ENCODE measurements at places on chromosomes 2 and 18.

GRCh38 chr2:208266936-208267335 is 881 bp downstream of the PIKFYVE start:
- no peak for DNase-seq

- no peak for DNase-seq
Measured at GRCh38 chr2:209818939-209819338, 47.3 kb downstream of the UNC80 start.

- no peak for DNase-seq
Measured at GRCh38 chr18:62107881-62108280, 79.0 kb downstream of the PIGN start.

DNA sequence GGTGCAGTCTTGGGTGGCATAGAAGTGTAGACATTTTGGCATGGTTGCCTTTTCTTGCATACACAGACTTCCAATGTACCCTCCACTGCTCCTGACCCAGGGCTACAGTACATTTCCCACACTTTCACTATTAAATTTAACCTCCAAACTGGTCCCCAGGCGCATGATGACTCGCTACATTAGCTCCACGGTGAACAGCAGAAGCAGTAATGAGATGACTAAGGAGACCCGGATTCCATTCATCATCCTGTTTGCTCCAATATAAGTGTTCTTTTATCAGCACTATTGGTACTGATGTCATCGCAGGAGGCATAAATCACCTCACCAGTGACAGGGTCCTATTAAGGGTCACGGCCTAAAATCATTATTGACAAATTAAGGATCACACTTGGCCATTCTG is 316.5 kb downstream of the EN1 start:
- DNase-seq: no peak

- no peak for DNase-seq
Measured at GRCh38 chr2:188076149-188077056, 215.3 kb upstream of the GULP1 start.

GRCh38 chr2:86352727-86353221 is 15.3 kb upstream of the REEP1 start:
- no peak for DNase-seq

GRCh38 chr2:172962824-172963223 is 112.8 kb upstream of the MAP3K20 start:
- DNase-seq: no peak

DNA sequence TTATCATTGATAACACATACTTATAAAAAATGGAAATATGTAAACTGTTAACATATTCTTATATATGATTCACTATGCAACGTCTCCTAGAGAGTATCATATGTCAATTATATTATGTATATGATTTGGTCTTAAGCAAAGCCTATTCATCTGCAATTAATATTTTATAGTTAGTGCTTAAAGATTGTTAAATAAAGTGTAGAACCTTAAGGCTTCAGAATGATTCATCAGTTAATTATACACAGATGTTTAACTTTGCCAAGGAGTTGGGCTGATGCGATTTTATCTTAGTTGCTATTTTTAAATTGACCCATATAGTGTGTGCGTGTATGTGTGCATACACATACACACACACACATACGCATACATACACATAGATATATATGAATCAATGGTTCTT is 323.1 kb downstream of the RBM43 start:
- DNase-seq: no peak

- DNase-seq: no peak
Measured at GRCh38 chr2:39118786-39119499, 1.9 kb downstream of the SOS1 start.

GRCh38 chr18:732371-732770 is 19.9 kb upstream of the ENOSF1 start:
- DNase-seq: no peak

- no peak for DNase-seq
Measured at GRCh38 chr2:196365145-196365544, 193.8 kb upstream of the STK17B start.

GRCh38 chr2:48328159-48328809 is 201.7 kb upstream of the STON1 start:
- no peak for DNase-seq

DNA sequence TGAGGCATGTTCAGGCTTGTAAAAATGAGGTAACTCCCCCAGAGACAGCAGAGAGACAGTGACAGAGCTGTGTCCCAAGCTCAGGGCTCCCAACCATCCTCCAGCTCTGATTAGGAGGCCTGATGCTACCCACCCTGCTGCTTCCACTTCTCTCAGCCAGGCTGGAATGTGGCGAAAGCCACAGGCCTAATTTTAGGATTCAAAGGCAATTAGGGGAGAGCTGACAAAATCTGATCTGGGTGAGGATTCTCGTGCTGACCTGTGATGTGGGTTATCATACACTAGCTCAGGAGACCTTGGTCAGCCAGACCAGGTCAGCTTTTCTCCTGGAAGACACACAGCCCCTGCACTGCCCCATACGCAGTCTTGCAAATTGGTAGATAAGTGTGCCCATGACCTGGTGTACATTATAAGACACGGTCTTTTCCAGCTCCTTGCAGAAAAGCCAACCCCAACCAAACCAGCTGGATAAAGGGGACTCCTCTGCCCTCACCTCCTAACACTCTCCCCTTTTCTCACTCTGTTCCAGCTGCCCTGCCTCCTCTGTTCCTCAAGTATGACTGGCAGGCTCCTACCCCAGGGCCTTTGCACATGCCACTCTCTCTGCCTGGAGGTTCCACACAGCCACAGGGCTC is 225.9 kb downstream of the MGAT5 start:
- DNase-seq: no peak

DNA sequence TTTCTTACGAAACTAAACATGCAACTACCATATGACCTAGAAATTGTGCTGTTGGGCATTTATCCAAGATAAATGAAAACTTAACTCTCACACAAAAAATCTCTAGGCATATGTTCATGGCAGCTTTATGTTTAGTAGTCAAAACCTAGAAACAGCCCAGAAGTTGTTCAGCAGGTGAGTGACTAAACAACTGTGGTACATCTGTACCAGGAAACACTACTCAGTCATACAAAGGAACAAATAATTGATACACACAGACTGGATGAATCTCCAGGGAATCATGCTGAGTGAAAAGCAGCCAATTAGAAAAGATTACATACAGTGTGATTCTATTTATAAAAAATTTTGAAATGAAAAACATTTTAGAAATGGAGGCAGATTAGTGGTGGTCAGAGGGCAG is 29.3 kb downstream of the DYNC2LI1 start:
- DNase-seq: no peak

- DNase-seq: peak; percentile 17
Measured at GRCh38 chr18:49814147-49814499, 790 bp upstream of the ACAA2 start.

DNA sequence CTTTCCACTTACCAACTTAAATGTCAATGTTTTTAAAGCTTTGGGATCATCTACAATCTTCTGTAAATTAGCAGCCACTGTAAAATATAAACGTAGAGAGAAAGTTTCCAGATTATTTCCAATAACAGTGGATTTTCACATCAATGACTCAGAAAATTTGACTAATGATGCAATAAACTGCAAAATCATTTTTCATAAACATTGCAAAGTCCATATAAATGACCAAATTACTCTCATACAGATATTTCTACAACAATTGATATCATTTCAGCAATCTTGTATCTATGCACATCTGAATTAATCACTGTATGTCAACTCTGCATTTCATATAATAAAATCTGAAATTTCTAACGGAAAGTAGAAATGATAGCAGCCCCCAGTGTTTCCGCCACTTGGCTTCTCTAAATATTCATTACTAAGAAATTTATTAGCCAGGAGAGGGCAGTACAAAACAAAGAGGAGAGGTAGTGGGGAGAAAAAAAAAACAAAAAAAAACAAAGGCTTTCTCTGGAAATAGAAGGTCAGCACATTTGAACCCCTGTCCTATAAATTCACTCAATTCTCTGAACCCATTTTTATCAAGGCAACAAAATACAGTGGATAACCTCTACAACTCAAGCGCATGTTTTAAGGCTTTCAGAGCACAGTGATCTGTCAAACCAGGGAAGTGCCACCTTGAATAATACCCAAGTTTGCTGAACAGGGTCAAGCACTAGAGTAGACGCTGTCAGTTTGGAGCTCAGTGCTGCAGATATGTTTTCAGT is 282.6 kb downstream of the STK39 start:
- no peak for DNase-seq

DNA sequence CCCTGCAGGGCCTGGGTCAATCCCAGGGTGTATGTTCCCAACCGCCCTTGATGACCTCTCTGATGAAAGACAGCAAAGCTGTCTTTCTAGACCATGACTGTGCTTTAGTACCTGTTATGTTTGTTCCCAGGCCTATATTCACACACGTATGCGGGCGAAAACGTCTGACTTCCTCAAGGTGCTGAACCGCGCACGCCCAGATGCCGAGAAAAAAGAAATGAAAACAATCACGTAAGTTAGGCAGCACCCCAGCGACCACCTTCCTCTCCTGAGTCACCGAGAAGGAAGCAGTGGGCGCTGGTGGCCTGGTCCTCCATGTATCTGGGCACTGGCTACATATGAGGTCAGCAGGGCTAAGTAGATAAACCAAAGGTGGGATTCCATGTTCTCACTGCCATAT is 11.1 kb upstream of the GPBAR1 start:
- DNase-seq: no peak

- DNase-seq: no peak
Measured at GRCh38 chr2:174827371-174828369, 63.4 kb upstream of the CHRNA1 start.

DNA sequence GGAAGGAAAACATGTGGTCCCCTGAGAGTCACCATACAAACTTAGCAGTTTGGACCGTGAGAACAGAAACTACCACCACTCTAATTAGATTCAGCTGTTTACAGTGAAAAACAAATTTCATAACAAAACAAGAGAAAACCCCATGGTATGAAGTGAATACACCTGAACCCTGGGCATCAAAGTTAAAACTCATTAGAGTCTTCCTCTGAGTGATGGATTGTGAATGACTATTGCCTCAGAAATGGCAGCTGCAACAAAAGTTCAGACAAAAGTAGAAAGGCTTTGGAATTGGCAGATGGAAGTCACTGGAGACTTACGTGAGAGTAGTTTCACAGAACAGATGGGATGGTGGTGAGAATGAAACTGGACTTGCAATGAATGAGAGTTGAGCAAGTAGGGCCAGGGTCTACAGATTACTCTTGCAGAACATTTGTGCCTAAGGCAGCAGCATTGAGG is 98.0 kb downstream of the AAK1 start:
- no peak for DNase-seq

DNA sequence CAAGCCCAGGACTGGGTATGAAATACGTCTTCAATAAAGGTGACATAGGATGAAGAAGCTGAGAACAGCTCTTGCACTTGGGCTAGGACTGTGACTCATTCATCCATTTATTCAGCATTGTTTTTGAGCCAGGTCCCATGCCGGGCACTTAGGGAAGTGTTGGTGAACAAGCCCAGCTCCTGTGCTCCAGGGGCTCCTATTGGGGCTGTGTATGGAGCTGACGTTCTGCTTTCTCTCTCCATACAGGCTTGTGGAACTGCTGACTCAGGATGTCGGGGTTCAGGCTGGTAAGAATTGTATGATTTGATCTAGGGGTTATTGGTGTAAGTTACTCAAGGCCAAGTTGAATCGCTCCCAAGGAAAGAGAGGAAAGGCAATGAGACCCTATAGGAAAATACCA is 24.0 kb downstream of the MYO7B start:
- no peak for DNase-seq

DNA sequence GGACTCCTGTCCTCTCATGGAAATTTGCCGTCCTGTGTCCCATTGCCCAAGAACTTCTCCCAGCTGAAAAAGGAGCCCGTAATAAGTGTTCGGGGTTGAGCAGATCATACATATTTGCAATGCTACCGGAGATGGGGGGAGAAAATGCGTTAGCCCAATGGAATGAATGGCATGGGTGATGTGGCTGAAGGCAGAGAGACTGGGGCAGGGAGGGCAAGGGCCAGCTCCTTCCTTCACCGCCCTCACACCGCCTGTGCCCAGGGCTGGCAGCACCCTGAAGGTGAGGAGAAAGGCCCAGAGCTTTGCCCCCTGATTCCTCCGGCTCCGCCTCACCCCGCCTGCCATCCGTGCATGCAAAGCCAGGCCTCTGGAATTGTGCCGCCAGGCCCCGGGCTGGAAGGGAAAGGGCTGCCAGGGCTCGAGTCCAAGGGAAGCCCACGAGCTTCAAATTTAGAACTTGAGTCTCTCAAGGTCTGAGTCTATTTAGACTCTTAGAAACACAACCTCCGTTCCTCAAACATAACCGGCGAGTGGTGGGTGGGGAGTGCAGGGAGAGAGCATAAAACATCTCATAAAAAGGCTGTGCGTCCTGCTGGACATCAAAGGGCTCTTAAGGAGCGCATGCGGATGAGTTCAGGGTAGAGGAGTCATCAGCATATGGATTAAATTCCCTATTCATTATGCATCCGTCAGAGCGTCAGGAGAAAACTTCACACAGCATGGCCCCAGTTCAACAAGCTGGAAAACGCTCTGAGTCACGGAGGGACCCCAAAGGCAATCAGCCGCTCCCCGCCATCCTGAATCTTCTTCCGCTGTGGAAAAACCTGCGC is 121.7 kb upstream of the GLI2 start:
- DNase-seq: no peak

DNA sequence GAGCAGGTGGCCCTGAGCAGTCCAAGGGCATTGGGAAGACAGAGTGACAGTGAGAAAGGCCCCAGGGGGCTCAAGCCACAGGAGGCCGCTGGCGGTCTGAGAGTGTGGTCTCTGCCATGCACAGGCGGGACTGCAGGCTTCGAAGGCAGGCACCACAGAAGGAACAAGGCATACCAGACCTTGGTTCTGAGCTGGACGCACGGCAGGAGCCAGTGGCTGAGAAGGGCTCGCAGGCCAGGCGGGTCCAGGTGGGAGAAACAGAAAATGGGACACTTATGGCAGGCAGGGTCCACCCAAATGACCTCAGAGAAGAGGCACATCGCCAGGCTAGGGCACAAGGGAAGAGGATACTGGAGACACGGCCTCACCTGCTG is 14.9 kb downstream of the HJURP start:
- DNase-seq: no peak

- DNase-seq: no peak
Measured at GRCh38 chr2:240259201-240259923, 118.9 kb upstream of the OTOS start.

- no peak for DNase-seq
Measured at GRCh38 chr2:162424816-162425215, 80.9 kb downstream of the GCA start.

- no peak for DNase-seq
Measured at GRCh38 chr2:55891671-55892094, 31.9 kb downstream of the EFEMP1 start.

DNA sequence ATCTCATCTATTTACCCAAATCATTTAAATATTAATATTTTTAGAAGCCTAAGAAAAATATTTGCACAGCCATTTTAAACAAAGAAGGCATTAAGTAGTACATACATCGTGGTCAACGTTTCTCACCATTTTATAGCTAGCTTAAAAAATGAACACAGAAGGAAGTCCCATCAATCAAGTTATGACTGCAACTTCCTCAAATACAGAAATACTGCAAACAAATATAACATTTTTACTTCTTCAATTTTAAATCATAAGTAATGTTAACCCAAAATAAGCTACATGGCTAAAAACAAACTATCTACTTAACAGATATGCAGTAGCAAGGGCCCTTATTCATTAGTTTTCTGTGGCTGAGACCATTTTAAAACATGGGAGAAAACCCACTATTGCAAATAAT is 30.6 kb downstream of the ITSN2 start:
- DNase-seq: no peak
